Prostate gland (tissue), 2 donors: ENCODE measurements at places on chromosomes 5 and 9. TPM values are rescaled to one million over a fixed set of nuclear protein-coding genes. Genes with fewer than 3 reads are reported as not detected.
A peak's percentile ranks its signal among the peaks of the same experiment; 100 is the strongest.

- no peak for DNase-seq
Measured at GRCh38 chr9:97570899-97571298, 62.3 kb downstream of the TSTD2 start.

- DNase-seq, result no peak
Measured at GRCh38 chr5:22650511-22650910, 202.6 kb downstream of the CDH12 start.

- no peak for DNase-seq
Measured at GRCh38 chr5:98031496-98031895, 742.0 kb upstream of the RGMB start.

DNA sequence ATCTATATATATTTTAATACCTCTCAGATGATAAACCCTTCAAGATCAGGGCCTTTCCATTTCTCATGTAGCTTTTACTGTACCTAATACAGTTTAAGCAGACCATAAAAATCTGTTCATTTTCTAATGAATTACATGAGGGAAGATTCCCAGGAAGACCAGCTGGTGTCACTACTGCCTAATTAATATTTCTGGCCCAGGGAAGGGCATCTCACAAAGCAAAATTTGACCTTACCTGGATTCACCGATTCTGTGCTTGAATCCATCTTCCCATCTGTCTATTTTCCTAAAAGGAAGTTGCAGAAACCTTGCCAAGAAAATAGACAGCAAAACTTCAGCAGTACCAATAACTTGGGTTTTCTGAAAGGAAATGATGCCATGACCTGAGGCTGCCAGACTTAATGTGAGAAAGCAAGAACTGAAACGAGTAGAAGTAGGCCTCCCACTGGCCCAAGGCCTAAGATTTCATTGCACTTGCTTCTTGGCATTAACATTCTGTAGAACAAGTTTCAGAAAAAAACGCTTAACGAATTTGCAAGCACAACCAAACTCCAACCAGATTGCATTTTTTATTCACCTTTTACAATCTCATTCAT lies 83.0 kb upstream of the GLIS3 start:
- no peak for DNase-seq

DNA sequence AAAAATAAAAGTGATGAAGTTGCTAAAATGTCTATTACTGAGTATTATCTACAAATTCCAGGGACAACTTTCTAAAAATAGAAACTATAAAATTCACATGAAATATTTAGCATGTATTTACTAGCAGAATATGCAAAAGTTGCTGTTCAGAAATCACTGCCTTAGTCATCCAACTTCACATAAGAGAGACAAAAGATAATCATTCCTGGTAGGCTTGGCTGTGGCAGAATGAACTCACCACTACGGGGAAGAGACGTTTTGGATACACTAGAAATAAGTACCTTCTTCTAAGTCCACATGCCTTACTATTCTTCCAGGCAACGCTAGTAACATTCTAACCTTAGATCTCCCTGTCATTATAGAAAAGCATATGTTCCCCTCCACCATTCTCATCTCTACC lies 272.2 kb downstream of the BNC2 start:
- no peak for DNase-seq

DNA sequence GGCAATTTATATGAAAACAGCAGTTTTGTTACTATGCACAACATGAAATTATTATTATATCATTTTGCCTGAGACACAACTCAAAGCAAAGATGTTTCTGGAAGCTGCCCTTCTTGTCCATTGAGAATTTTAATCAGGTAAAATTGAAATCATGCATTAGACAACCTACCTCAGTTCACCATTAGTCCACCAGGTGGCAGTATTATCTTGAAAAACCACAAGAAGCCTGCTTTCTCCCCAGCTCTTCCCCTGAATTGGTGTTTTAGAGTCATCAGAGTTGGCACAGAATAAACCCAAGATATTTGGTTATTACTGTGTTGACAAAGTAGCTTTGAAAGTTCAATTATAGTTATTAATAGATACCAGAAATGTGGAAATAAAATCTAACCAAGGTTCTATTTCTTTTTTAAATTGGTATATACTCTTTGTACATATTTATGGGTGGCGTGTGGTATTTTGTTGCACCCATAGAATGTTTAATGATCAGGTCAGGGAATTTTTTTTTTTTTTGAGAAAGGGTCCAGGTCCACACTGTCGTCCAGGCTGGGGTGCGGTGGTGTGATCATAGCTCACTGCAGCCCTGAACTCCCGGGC lies 25.7 kb downstream of the UTP15 start:
- peak; percentile 82 for DNase-seq

GRCh38 chr9:95433096-95433819 lies 83.5 kb downstream of the PTCH1 start:
- no peak for DNase-seq

- DNase-seq, result peak; percentile 74
Measured at GRCh38 chr5:72248410-72248981, 71.5 kb downstream of the MRPS27 start.

- no peak for DNase-seq
Measured at GRCh38 chr9:134624621-134625181, 16.9 kb upstream of the COL5A1 start.

DNA sequence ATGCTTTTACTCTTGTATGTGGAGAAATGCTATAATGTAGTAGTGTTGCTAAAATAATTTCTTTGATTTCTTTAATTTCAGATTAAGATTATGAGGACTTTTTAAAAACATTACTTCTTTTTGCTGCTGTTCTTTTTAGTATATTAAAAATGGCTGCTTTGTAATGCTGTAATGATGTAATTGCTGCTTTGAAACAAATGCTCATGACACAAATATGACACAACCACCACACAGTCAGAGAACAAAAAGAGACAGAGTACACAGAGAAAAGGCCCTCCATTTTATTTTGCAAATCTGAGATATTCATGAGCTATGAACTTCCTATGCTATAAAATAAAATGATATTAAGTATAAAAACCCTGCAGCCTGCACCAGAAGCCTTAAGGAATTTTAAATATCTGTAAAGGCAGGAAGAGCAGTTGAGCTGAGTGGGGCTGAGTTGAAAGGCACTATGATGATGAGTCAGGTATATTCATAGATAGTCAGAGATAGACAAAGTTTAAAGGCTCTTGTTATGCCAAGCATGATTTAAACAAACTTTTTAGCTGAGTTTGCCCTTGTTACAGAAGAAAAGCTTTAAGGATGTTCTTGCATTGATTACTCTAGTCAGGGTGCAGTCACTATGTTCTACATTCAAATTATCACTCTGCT lies 5.1 kb upstream of the POU5F2 start:
- no peak for DNase-seq

DNA sequence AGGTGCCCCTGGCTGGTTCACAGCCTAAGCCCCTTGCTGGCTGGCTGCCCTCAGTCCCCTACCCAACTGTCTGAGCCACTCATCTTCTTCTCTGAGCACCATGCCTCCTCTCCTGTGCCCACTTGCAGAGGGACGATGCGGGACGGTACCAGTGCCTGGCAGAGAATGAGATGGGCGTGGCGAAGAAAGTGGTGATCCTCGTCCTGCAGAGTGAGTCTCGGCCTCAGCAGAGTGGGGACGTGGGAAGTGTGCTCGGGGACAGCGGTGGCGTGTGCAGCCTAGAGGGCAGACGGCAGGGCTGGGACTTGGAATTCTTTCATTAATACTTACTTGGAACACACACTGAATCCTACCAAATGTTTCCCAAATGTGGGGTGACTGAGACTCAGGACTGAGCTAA lies 34.3 kb upstream of the ASS1 start:
- no peak for DNase-seq

DNA sequence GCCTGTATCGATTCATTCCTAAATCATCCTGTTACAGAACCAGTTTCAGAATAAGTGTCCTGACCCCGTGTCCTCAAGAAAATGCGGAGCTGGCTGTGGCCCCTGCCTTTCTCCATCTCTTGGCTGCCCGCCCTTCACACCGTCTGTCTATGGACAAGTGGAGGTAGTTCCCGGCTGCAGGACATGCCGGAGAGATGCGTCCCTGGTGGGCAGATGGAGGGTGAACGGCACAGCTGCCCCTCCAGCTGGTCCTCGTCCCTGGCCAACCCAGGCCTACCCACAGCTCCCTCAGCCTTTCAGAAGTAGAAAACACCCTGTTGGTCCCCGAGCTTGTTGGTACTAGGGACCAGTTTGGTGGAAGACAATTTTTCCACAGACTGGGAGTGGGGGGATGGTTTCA lies 14.8 kb upstream of the EXOC3 start:
- no peak for DNase-seq

GRCh38 chr5:73617510-73618279 lies 8.3 kb upstream of the ARHGEF28 start:
- no peak for DNase-seq

DNA sequence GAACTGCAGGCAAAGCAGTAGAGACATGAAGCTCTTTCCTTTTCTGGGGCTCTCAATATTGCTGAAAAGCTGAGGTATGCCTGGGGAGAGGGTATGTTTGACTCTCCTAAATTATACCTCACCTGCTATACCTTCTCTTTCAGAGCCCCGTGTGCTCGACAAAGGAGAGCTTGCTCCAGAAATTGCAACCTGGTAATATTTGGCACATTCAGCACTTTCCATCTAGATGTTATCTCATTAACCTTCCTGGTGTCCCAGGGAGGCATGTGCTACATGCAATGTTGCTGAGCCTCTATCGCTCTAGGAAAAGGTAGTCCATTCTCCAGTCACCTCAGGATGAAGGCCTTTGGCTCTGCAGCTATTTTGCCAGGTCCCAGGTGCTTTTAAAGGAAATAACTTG lies 78.5 kb upstream of the ZSWIM6 start:
- DNase-seq, result no peak

- DNase-seq, result no peak
Measured at GRCh38 chr5:173302546-173303155, 25.6 kb downstream of the STC2 start.

- no peak for DNase-seq
Measured at GRCh38 chr5:5419291-5420210, 2.9 kb upstream of the ICE1 start.

DNA sequence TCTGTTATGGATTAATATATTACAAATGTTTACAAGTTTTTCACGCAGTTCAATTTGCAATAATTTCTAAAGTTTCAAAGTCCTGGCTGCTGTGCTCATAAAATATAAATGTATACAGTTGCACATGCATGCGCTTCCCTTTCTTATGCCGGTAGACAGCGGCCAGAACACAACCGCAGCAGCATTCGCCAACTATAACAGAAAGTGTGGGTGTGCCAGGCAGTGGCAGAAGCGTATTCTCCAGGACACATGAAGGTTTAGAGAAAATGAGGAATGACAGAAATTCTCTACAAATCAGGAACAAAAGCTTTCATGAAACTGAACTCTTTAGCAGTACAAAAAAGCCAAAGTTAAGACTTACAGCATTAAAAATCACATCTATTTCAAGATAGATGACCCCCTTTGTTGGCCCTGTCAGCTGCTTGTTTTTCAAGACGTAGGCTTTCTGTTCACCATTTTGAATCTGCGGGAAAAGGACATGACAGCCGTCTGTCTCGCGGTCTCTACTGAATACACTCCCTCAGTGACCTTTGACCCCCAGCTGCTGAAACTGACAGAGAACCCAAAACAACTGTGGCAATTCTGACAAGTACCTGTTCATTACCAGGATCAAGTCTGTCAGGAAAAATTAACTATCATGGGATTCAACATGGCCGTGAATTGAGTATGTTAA lies 252.2 kb downstream of the SLF1 start:
- no peak for DNase-seq

- DNase-seq, result no peak
Measured at GRCh38 chr5:158464383-158464782, 605.4 kb upstream of the CLINT1 start.

DNA sequence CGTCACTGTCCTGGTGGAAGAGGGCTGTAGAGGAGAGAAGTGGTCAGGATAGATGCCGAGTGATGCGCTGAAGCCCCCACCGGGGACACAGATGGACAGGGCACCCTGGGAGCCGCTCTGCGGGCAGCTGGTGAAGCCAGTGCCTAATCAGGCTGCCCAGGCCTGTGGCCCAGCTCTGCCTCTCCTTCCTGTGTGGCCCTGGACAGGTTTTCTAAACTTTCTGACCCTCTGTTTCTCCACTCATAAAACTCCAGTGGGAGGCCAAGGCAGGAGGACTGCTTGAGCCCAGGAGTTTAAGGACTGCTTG lies 86.1 kb downstream of the C5orf15 start:
- DNase-seq, result no peak

DNA sequence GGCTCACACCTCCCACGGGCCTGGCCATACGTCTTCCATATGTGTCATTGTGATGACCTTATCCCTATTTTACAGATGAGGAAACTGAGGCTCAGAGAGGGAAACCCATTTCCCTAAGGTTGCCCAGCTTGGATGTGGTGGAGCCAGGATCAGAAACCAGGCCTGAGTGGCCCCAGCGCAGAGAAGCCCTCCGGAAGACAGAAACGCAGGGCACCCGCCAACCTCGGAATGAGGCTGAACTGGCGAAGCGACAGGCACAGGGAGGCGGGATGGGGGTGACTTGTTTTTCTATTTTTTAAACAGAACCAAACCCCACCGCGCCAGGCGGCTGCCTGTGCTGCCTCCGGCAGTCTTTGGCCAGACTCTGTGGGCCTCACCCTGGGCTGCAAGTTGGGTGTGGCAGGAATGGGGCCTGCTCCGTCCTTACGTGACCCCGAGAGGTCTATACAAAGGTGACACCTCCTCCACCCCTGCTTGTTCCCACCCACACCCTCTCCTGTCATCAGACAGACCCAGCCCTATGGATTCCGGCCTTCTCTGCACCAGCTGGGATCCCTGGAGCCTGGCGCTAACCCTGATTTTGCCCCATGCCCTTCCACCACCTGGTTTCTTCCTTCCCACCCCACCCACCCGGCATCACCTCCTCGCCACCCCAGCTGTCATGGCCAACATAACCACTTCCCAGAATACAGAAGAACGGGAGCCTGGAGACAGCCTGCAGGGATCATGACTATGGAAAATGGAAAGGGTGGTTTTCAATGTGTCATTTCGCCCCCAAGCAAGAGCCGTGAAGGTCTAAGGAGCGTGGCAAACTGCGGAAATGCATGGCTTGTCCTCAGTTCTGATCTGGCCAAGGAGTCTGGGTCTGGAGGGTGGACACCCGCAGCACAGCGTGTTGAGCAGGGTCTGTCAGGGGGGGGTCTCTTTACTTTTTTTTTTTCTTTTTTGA lies 23.6 kb downstream of the PLPP7 start:
- no peak for DNase-seq

DNA sequence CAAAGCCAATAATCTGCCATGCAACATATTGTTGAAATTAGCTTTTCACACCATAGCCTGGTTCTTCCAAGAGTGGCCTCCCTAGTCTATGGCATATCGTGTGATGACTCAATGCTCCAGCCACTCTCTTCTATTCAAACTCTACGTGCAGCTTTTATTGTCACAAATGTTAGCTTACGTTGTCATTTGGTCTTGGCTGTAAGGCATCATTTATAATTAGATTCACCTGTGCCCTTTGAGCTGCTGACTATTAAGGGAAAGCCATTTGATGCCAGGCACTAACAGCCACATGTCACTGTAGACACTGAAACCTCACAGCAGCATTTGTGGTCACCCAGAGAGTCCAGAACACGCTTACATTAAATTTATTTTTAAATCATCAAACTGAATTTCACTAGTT lies 66.8 kb downstream of the APBA1 start:
- DNase-seq, result no peak

- DNase-seq, result peak; percentile 64
Measured at GRCh38 chr9:87518702-87519335, 21.2 kb downstream of the DAPK1 start.

The IFNA13 gene
- not detected for total RNA-seq

The PCDHB5 gene
- total RNA-seq, result 11.3 TPM

The SLC27A6 gene
- 25.3 TPM for total RNA-seq

The AOPEP gene
- 107 TPM for total RNA-seq

The GIN1 gene
- total RNA-seq, result 8.0 TPM

The BHMT gene
- total RNA-seq, result 0.51 TPM

The SERF1A gene
- 21.2 TPM for total RNA-seq

The ISL1 gene
- 5.5 TPM for total RNA-seq
